T-cell (primary cell): ENCODE measurements at places on chromosomes 6 and 20.

DNA sequence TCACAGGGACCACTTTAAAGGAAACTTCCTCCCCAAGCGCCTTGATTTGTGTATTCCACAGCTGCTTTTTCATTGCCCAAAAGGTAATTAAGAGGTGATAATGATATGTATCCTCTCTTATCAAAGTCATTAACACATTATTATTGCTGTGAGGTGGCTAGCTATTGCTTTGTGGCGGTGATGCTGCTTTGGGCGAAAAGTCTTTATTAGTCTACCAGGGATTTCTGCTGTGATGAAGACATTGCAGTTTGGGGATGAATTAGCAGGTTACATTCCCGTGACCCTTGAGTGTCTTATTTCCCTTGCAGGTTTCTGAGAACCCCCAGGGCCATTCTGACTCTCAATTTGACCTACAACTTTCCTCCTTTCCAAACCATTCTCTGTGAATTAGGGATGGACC lies 143.4 kb upstream of the SOX4 start:
- no peaks in the 10 kb centered on the region for H3K4me1 ChIP-seq
- DNase-seq, result no peak
- no peak overlapping the region for H3K4me3 ChIP-seq
- no peak overlapping the region for H3K27ac ChIP-seq
- no peaks in the 10 kb centered on the region for H3K27me3 ChIP-seq

DNA sequence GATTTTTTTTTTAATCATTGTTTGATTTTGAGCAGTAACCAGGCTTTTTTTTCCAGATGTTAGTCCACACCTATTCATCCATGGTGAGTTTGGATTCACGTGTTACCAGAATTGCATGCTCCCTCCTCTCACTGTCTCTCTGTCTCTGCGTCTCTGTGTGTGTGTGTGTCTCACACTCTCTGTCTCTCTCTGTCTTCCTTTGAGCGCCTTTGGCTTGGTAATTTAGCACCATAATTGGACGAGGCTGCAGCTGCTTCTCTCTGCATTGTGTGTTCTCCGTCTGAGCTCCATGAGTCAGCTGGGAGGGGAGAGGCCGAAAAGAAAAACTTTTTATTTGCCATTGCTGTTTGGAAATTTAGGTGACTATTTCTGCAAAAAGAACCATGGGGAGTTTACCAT lies 3.4 kb downstream of the TFAP2B start:
- no peaks in the 10 kb centered on the region for H3K36me3 ChIP-seq
- peaks cover 56% of the 10 kb centered on the region for H3K27me3 ChIP-seq
- H3K4me3 ChIP-seq, result no peak overlapping the region
- no peak overlapping the region for H3K27ac ChIP-seq
- peaks cover 12% of the 10 kb centered on the region for H3K4me1 ChIP-seq

- no peak for DNase-seq
- H3K4me3 ChIP-seq, result no peak overlapping the region
- no peak overlapping the region for H3K27ac ChIP-seq
- H3K36me3 ChIP-seq, result no peaks in the 10 kb centered on the region
Measured at GRCh38 chr6:14595751-14596150, 478.2 kb downstream of the CD83 start.

GRCh38 chr20:12605751-12606150 lies 403.0 kb upstream of the SPTLC3 start:
- H3K27me3 ChIP-seq, result no peaks in the 10 kb centered on the region
- DNase-seq, result no peak
- H3K36me3 ChIP-seq, result no peaks in the 10 kb centered on the region

DNA sequence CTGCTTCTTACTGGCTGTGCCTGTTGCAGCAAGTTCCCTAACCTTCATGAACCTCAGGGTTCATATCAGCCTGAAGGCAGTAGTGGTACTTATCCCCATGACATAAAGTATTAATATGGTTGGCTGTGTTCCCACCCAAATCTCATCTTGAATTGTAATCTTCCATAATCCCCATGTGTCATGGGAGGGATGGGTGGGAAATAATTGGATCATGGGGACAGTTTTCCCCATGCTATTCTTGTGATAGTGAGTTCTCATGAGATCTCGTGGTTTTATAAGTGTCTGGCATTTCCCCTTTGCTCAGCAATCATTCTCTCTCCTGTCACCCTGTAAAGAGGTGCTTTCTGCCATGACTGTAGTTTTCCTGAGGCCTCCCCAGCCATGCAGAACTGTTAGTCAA lies 61.8 kb downstream of the FAM229B start:
- H3K27ac ChIP-seq, result no peak overlapping the region
- no peaks in the 10 kb centered on the region for H3K27me3 ChIP-seq
- no peaks in the 10 kb centered on the region for H3K36me3 ChIP-seq
- H3K4me1 ChIP-seq, result no peaks in the 10 kb centered on the region
- DNase-seq, result no peak

GRCh38 chr6:4516206-4516605 lies 260.0 kb upstream of the CDYL start:
- no peak overlapping the region for H3K27ac ChIP-seq
- H3K4me1 ChIP-seq, result no peaks in the 10 kb centered on the region
- H3K4me3 ChIP-seq, result no peak overlapping the region
- no peak for DNase-seq

- no peaks in the 10 kb centered on the region for H3K27me3 ChIP-seq
- no peak overlapping the region for H3K27ac ChIP-seq
- no peak for DNase-seq
- H3K36me3 ChIP-seq, result no peaks in the 10 kb centered on the region
- no peak overlapping the region for H3K4me3 ChIP-seq
- no peaks in the 10 kb centered on the region for H3K4me1 ChIP-seq
Measured at GRCh38 chr6:117007659-117008058, 130.6 kb downstream of the RFX6 start.

GRCh38 chr20:35260426-35260825 lies 17.5 kb downstream of the MMP24OS start:
- DNase-seq, result no peak
- peaks cover 3% of the 10 kb centered on the region for H3K36me3 ChIP-seq
- H3K4me1 ChIP-seq, result peaks cover 3% of the 10 kb centered on the region
- H3K27ac ChIP-seq, result no peak overlapping the region
- H3K27me3 ChIP-seq, result no peaks in the 10 kb centered on the region

DNA sequence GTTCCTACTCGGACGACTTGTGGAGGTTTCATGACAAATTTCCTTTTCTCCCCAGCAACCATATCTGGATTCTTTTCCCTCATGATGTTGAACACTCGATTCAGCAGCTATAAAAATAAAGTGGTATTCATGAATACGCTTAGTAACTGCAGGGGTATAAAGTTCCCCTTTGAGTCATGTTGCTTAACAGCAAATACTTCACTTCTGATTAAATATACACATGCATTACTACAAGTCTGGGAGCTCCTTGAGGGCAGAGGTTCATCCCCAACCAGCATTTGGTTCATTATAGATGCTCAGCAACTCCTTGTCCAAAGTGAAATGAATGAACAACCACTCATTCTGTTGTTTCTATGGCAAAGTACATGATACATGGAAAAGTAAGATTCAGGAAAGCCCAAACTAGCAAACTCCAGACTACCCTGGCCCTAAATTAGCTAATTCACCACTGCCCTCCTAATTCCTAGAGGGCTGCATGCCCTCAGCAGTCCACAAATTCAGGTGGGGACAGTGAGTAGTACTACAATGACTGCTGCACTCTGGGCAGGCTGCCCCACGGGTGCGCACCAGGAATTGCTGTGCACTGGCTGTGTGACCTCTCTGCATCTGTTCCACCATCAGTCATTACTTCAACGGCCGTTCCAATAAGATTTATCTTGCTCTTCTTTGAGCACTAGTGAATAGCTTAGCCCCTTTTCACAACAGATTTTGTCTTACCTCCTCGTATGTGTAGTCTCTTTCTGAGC lies 15.2 kb downstream of the EIF2S2 start:
- no peak for DNase-seq
- H3K4me3 ChIP-seq, result no peak overlapping the region
- H3K36me3 ChIP-seq, result peaks cover 91% of the 10 kb centered on the region
- no peaks in the 10 kb centered on the region for H3K4me1 ChIP-seq
- no peaks in the 10 kb centered on the region for H3K27me3 ChIP-seq
- no peak overlapping the region for H3K27ac ChIP-seq

GRCh38 chr6:143125864-143126573 lies 65.3 kb downstream of the AIG1 start:
- no peak overlapping the region for H3K4me3 ChIP-seq
- DNase-seq, result no peak
- no peak overlapping the region for H3K27ac ChIP-seq
- no peaks in the 10 kb centered on the region for H3K36me3 ChIP-seq
- no peaks in the 10 kb centered on the region for H3K4me1 ChIP-seq

DNA sequence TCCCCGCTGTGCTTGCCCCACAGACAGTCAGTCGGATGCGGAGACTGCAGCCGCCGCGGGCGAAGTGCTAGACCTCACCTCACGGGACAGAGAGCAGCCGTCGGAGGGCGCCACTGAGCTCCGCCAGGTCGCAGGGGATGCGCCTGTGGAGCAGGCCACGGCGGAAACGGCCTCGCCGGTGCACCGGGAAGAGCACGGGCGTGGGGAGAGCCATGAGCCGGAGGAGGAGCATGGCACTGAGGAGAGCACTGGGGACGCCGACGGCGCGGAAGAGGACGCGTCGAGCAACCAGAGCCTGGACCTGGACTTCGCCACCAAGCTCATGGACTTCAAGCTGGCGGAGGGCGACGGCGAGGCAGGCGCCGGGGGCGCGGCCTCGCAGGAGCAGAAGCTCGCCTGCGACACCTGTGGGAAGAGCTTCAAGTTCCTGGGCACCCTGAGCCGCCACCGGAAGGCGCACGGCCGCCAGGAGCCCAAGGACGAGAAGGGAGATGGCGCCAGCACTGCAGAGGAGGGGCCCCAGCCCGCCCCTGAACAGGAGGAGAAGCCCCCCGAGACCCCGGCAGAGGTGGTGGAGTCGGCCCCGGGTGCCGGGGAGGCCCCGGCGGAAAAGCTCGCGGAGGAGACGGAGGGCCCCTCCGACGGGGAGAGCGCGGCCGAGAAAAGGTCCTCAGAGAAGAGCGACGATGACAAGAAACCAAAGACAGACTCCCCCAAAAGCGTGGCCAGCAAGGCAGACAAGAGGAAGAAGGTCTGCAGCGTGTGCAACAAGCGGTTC lies 66.4 kb downstream of the SSR1 start:
- no peak overlapping the region for H3K4me3 ChIP-seq
- DNase-seq, result no peak
- no peak overlapping the region for H3K27ac ChIP-seq
- no peaks in the 10 kb centered on the region for H3K27me3 ChIP-seq

GRCh38 chr6:145015739-145016558 lies 719.4 kb downstream of the EPM2A start:
- H3K4me3 ChIP-seq, result no peak overlapping the region
- no peaks in the 10 kb centered on the region for H3K4me1 ChIP-seq
- no peaks in the 10 kb centered on the region for H3K36me3 ChIP-seq
- H3K27me3 ChIP-seq, result no peaks in the 10 kb centered on the region
- no peak for DNase-seq

DNA sequence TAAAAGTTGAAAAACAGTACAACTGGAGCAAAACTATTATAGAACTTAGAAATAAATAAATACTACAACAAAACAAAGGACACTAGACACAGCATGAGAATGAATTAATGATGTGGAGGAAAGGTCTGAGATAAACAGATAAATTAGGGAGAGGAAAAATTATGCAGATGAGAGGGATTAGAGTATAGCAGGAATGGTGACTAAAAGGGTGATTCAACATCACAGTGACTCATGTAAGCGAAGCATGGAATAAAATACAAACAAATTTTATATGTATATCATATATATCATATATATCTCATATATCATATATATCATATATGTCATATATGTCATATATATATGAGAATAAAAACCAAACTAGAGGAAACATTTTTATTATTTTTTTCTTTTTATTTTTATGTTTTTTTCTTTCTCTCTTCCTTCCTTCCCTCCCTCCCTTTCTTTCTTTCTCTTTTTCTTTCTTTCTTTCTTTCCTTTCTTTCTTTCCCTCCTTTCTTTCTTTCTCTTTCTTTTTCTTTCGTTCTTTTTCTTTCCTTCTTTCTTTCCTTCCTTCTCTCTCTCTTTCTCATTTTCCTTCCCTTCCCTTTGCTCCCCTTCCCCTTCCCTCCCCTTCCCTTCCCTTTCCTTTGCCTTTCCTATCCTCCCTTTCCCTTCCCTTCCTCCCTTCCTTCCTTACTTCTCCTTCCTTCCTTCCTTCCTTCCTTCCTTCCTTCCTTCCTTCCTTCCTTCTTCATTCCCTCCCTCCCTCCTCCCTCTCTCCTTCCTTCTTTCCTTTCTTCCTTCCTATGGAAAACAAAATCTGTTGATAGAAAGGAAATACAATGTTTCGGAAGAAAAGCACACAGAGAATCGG lies 1014.6 kb downstream of the GRIK2 start:
- no peak for DNase-seq
- no peaks in the 10 kb centered on the region for H3K4me1 ChIP-seq
- no peak overlapping the region for H3K27ac ChIP-seq
- no peak overlapping the region for H3K4me3 ChIP-seq
- H3K36me3 ChIP-seq, result no peaks in the 10 kb centered on the region

DNA sequence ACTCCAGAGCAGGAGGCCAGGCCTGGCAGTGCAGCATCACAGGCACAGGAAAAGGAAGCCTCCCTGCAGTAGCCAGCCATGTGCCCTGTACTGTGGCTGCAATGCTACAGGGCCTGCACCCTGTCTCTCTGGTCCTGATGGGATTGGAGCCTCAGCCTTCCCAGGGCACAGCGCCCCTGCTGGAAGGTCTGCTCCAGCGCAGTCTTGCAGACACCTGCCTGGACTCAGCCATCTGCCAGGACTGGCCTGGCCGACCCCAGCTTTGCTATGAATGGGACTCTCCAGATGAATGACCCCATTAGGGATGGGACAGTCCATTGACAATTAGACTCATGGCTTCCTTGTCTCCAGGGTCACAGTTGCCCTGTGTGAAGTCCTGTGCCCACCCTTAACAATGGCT lies 251.6 kb downstream of the ERMARD start:
- no peak overlapping the region for H3K27ac ChIP-seq
- H3K36me3 ChIP-seq, result no peaks in the 10 kb centered on the region
- no peak for DNase-seq
- peaks cover 21% of the 10 kb centered on the region for H3K27me3 ChIP-seq

GRCh38 chr20:57484772-57485171 lies 40.2 kb downstream of the CTCFL start:
- no peak overlapping the region for H3K4me3 ChIP-seq
- no peak overlapping the region for H3K27ac ChIP-seq
- peaks cover 24% of the 10 kb centered on the region for H3K4me1 ChIP-seq
- DNase-seq, result peak; percentile 4
- H3K36me3 ChIP-seq, result no peaks in the 10 kb centered on the region
- H3K27me3 ChIP-seq, result peaks cover 16% of the 10 kb centered on the region

DNA sequence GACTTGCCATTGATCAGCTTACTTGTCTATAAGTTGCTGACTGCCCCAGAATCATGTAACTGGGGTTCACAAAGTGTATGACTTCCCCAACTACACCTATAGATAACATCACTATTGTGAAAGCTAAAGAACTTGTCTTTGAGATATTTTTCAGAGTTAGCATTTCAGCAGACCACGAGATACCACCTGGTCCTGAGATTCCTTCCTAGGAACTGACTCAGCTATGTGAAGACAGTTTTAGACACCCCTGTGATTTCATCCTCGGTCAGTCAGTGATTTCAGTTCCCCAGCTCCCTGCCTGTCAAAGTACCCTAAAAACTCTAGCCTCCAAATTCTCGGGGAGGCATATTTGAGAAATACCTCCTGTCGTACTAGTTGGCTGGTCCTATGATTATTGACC lies 62.4 kb downstream of the TXNDC5 start:
- no peaks in the 10 kb centered on the region for H3K4me1 ChIP-seq
- no peak for DNase-seq
- no peak overlapping the region for H3K4me3 ChIP-seq
- no peaks in the 10 kb centered on the region for H3K27me3 ChIP-seq
- H3K36me3 ChIP-seq, result no peaks in the 10 kb centered on the region

GRCh38 chr6:135972150-135972549 lies 120.6 kb downstream of the PDE7B start:
- H3K4me1 ChIP-seq, result no peaks in the 10 kb centered on the region
- H3K4me3 ChIP-seq, result no peak overlapping the region
- H3K27ac ChIP-seq, result no peak overlapping the region
- no peaks in the 10 kb centered on the region for H3K36me3 ChIP-seq
- DNase-seq, result no peak
